Germinal center (tissue), 1 donor: ENCODE measurements at places on chromosomes 12 and 14.

GRCh38 chr14:104302794-104303405 is 164.5 kb downstream of the KIF26A start:
- DNase-seq = no peak

DNA sequence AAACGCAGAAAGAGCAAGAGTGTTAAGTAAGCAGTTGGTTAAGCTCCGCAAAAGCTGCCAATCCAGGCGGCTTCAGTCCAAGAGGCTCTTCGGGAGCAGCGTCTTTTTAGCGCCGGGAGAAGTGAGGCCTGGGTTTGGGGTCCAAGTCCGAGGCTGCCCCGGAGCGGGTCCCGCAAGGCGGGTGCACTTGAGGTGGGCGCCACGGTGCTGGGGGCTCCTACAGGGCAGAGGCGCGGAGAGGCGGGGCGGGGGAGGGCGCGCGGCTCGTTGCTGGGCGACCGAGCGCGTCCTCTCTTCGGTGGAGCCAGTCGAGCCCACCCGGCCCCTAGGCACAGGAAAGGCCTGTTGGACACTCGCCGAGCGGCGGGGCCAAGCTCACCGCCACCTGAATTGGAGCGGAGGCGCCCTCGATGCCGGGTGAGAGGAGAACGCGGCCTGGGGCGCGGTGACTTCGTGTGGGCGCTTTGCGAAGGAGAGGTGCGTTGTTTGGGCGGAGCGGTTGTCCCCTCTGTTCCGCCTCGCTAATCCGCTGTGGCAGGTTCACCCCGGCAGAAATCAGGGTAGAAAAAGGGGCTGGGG is 15.6 kb downstream of the TTC6 start:
- DNase-seq = no peak

DNA sequence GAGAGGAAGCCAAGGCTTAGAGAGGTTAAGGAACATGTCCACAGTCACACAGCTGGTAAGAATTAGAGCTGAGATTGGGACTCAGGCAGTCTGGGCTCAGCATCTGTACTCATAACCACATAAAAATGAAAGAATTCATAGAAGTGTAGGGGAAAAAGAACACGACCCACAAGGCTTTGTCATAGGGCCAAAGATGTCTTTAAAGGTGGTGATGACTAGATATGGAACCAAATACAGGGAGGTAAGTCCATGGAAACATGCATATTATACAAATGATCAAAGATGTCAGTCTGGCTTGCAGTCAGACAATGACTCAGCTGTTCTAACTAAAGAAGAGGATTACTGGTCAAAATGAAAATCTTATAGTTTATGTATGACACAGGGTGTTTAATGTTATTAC is 7.2 kb upstream of the SSPN start:
- DNase-seq = no peak

DNA sequence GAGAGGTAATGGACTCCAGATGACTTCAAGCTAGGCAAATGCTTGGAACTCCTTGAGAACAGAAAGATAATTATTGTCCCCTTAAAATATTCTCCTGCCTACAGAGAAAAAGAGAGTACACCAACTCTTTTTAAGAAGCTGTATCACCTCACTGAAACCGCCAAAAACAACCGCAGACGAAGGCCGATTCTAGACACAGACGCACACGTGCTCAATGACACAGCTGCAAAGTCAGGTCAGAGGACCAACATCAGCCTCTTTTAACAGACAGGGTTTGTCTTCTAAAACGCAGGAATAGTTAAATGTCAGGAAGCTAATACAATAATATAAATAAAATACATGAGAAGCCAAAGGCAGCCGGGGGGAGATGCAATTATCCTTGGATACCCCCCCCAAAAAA is 19.0 kb downstream of the SLC15A4 start:
- DNase-seq = no peak

DNA sequence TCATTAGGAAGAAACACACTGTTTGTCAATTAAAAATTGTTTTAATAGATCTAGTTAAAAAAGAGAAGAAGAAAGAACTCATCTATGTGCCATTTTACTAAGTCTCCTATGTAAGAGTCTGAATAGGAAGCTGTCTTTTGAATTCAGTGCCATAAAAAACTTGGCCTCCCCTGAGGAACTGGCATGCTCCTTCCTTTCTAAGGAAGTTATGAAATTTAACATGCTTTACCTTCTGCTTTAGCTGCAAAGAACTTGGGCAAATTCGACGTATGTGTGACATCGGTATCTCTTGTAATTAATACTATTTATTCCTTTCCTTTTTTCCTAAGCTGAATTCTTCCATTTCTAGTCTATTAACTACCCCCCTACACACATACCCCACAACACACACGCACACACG is 12.5 kb downstream of the TM7SF3 start:
- no peak for DNase-seq

DNA sequence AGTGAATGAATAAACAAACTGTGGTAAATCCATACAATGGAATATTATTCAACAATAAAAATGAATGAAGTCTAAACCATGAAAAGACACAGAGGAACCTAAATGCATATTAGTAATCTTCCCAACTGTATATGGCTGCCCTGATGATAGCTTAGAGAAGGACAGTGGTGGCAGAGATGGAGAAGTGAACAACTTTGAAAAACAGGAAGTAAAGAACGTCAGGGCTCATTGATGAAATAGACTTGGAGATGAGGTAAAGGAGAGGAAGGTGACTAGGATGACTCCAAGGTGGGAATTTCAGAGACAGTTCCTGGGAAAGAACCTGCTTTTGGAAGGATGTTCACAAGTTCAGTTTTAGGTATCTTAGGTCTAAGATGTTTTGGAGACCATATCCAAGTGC is 36.3 kb upstream of the NT5DC3 start:
- DNase-seq = no peak

GRCh38 chr14:92663049-92663448 is 85.4 kb downstream of the LGMN start:
- DNase-seq = no peak

DNA sequence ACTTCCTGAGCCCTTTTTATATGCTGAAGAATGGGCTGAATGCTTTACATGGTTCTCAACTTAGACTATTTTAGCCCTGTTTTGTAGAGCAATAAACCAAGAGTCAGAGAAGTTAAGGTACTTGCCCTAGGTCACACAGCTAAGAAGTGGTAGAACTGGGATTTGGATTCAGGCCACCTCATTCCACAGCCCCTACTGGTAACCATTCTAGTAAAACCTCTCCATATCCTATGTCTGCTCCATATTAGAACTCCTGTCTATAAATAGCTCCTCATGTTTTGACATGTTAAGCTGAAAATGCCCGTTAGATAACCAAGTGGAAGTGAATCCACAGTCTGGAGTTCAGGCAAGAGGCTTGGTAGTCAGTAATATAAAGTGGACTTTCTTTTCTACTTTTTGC is 111.6 kb downstream of the HECTD4 start:
- DNase-seq = no peak

DNA sequence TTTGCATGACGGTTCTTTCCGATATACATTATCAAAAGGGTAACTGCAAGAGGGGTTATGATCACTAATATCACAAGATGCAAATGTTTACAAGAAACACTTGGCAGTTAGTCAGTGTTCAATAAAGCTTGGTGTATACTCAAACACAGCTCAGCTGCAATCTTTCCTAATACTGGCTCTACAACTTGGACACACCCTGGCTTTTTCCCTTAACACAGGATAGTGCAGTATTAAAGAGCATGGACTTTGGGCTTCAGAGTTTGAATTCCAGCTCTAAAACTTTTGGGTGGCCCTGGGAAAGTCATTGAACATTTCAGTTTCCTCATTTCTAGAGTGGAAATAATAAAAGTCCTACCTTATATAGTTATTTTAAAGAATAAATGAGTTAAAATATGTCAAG is 107.0 kb downstream of the HECTD4 start:
- DNase-seq = no peak

GRCh38 chr14:72291908-72292688 is 359.9 kb downstream of the RGS6 start:
- DNase-seq = peak; percentile 14

DNA sequence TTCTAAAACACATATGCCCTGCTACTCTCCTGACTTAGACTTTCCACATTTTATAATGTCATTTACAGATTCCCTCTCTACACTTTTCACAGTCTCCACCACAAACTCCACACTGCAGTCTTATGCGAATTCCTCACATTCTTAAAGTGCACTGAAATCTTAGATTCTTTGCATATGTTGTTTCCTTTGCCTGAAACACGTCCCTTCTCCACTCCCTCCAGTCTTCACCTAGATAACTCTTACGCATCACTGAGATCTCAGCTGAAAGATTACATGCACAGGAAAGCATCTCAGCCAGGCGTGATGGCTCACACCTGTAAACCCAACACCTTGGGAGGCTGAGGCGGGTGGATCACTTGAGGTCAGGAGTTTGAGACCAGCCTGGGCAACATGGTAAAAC is 3.8 kb upstream of the ARHGAP9 start:
- DNase-seq = no peak
